ENCODE measurements at places on chromosomes 3 and 15.

GRCh38 chr3:126958638-126959085 is 24.3 kb upstream of the PLXNA1 start:
- no peak for DNase-seq

DNA sequence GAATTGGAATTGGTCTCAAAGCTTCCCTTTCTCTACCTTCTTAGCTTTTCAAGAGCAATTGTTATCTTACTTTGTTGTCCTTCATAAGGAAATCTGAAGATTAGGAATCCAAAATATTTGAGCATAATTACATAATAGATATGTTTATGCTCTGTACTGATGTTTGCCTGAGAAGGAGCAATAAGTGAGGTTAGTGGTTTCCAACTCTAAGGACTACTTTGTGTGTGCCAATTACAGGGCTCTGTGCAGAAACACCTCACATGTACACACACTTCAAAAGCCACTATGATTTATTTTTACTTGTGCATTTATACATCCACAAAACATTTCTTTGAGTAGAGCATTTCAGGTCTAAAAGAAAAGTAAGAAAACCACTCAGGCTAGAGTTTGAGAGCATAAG is 49.9 kb downstream of the MME start:
- DNase-seq: no peak

DNA sequence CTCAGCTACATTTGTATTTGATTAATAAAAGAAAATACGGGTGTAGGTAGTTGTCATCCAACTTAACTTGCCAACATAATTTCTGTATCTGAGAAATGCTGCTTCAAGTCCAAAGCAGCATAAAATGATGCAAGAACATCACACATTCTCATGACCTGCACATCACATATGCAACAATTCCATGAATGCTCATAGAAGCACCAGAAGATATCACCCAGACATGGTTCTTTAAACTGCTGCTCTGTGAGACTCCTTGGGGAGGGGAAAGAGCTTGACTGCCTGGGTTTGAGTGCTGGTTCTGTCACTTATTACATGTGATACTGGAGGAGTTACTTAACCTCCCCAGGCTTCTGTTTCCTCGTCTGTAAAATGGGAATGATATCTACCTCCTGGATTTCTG is 39.4 kb downstream of the CHST14 start:
- DNase-seq: no peak

DNA sequence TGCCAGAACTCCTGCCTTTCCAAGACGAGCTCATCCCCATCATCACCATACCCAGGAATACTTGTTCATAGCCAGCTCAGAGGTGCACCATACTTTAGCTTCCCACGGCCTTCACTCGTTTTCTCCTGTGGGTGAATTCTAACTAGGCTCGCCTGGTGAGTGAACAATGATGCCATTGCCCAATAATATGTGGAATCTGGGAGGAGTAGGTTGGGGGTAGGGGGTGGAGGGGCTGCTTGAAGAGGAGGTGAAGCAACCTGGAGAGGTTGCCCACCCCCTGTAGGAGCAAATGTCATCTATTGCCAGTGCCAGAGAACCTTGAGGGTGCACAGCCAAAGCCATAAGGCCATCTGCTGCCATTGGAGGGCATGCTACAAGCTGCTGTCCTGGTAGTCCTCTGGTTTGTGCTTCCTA is 592 bp upstream of the ZNF445 start:
- no peak for DNase-seq

DNA sequence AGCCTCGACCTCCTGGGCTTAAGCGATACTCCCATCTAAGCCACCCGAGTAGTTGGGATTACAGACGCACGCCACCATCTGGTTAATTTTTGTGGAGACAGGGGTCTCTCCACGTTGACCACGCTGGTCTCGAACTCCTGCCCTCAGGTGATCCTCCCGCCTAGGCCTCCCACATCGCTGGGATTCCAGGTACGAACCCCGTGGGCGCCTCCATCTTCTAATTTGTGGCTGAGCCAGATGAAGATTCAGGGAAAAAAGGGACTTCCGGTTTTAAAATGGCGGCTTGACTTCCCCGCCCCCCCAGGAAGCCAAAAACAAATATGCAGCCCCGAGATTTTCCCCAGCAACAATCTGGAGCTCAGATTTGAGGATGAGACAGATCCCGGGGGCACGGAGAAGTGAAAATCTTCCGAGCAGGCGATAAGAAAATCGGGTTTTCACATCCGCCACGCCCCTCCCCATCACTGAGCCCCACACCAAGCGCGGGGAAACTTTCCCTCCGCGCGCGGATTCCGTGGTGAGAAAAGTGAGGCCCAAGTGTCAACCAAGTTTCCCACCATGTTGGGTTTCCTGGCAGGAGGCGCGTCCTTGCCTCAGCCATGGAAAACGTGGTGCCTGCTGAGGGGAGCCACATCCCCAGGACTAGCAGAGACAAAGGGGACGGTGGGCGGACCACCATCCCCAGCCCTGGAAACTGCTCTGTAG is 15.4 kb downstream of the CHST14 start:
- DNase-seq: no peak

- no peak for DNase-seq
Measured at GRCh38 chr3:35380196-35380595, 259.1 kb upstream of the ARPP21 start.

GRCh38 chr3:53147151-53147902 is 13.7 kb upstream of the PRKCD start:
- no peak for DNase-seq

DNA sequence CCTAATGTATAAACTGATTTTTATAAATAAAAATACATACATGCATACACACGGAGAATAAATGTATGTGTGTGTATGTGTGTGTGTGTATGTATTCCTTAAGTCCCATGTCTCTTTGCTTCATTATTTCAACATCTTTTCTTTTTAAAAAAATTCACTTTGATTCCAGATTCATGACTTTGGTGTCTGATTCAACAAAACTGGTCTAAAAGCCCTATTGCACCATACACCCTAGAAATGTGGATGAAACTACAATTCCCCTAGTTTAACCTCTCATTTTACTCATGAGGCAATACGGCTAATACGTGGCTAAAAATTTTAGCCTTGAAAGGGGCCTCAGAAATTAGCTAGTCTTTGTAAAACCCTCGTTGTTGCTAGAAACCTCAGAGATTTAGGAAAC is 228.1 kb downstream of the ADAMTS9 start:
- DNase-seq: no peak

- DNase-seq: peak; percentile 92
Measured at GRCh38 chr15:75195122-75195765, 6.4 kb upstream of the C15orf39 start.

- no peak for DNase-seq
Measured at GRCh38 chr3:48409291-48410201, 20.3 kb downstream of the PLXNB1 start.

DNA sequence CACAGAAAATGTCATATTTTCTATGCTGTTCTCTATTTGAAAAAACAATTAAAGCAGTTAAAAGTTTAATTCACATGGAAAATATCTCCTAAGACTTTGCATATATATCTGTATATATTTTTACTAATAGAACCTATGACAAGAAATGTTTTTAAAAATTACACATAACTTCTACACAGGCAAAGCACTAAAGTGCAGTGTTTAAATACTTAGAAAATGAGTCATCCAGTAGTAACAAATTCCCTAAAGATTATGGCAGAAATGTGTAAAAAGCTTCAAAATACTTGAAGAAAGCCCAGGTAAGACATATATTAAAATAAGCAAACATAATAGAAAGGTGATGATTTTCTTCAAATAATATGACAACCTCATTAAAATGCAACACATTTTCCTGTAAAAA is 236.6 kb downstream of the TBC1D5 start:
- DNase-seq: no peak

- no peak for DNase-seq
Measured at GRCh38 chr15:98703126-98703685, 54.9 kb downstream of the IGF1R start.

GRCh38 chr15:44102675-44103254 is 92.3 kb downstream of the FRMD5 start:
- no peak for DNase-seq

DNA sequence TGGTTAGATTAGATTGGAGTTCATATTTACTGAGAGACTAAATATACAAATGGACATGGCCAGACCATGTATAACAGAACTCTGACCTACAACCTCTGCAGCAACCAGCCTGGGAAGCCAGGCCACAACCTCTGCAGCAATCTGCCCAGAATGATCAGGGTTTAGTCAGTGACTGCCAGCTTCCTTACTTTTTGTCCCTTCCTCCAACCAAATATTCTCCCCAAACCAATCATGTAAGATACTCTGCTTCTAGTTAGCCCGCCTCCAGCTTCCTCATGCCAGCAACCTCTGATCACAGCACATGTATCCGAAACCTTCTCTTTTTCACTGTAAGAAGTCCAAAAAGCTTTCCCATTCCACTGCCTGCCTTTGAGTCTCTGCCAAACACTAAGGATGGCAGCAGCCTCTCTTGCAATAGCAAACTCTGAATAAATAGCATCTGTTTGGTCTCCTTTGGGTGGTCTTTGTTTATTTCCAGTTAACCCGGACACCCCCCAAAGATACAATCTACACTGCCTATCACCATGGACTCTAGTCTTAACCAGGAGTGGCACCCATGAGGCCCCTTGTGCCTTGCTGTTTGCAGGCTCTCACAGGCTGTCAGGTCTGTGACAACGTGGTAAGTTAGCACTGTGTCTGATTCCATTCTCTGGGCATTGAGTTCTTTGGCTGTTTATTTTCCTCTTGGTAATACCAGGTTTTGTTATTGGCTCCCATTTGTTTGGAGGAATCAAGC is 102.2 kb downstream of the ERC2 start:
- DNase-seq: no peak

- no peak for DNase-seq
Measured at GRCh38 chr15:70226337-70226980, 128.7 kb upstream of the TLE3 start.

DNA sequence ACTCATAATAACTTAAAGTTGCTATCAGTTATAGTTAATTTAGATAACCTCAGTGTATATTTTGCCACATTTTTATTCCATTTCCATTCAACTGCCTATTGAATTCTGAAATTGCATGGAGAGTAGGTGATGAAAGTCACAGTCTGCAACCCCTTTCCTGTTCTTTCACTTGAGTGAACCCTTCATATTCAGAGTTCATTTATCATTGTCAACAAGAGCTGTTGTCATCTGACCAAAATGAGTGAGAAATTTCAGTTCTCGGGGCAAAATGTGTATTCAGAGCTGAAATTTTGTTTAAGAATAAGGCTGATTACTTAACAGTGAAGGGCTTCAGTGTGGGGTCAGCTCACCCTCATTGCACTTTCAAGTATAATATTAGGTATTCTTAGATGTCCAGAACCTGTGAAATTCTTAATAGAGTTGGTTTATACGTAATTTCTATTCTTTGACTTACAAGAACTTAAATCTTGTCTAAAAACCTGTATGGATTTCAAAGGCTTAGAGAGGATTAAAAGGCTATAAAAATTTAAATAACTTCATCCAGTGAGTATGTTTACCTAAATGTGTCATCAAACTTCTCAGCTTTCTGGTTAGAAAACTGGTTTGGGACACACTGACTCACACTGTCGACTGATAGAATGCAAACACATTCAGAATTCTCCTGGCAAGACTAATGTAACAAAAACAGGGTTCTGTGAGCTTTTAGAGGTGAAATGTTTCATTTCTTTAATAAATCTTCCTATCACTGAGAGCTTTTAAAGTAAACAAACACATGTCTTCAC is 92.2 kb downstream of the CMSS1 start:
- no peak for DNase-seq

DNA sequence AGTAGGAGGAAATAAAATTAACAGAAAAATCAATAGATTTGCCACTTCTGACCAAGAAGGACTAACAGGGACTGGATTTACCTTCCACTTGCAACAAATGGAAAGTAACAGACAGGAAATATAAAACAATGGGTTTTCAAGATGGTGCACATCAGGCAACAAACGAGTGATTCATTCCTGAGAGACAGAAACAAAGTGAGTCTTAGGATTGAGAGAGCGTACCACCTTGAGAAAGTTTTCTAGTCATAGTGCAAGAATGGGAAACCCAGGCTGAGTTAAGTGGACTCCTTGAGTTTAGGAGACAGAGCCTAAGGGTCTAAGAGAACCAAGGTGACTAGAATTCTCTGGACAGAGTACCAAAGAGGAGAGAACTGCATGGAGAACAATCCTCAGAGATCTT is 101.7 kb downstream of the PPP2R3A start:
- DNase-seq: no peak

- no peak for DNase-seq
Measured at GRCh38 chr3:58526515-58526957, 10.5 kb downstream of the ACOX2 start.

DNA sequence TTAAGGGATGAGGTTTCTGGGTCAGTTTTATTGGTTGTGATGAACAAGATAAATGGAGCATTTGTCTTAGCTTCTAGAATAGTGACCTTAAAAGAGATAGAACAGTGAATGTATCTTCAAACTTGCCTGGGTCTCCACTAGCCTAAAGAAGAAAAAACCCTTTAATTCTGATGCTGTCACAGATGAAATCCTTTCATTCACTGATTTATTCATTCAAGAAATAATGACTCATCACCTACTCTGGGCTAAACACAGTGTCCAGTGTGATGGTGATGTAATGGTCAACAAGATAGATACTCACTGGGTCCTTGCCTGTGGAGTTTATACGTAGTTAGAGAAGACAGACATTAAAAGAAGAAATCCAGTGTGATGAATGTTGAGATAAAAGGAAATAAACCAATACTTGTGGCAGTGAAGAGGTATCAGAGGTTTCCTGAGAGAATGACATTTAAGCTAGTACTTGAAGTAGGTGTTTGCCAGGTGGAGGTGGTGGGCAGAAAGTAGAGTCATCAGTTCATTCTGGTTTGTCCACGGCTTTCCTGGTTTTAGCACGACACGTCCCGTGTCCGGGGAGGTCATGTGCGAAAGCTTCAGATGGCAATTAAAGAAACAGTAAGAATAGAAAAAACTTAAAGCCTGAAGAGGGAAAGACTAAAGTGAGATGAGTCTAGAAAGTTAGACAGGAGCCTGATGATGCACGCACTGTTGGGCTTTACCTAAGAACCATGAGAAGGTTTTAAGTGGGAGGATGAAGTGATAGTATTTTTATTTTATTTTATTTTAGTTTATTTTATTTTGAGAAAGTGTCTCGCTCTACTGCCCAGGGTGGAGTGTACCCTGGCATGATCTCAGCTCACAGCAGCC is 18.5 kb downstream of the PAK2 start:
- DNase-seq: no peak

DNA sequence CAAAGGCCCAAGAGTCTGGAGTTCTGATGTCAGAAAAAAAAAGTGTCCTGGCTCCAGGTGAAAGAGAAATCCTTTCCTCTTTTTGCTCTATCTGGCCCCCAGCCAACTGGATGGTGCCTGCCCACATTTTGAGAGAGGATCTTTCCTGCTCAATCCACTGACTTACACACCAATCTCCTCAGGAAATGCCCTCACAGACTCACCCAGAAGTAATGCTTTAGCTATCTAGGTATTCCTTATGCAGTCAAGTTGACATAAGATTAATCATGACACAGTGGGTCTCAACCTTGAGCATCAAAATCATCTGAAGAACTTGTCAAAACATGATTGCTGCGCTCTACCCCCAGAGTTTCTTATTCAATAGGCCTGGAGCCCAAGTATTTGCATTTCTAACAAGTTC is 31.2 kb downstream of the STRIT1 start:
- no peak for DNase-seq
